ENCODE measurements at places on chromosomes 6 and 20. TPM values are rescaled to one million over a fixed set of nuclear protein-coding genes. Genes with fewer than 3 reads are reported as not detected.

The LAMA4 gene
- total RNA-seq = 127 TPM

The BPIFB4 gene
- not detected for total RNA-seq

The SRC gene
- total RNA-seq = 53.3 TPM

The RSPO3 gene
- 10.8 TPM for total RNA-seq

The MYLK2 gene
- total RNA-seq = 21.3 TPM

The IPCEF1 gene
- 8.8 TPM for total RNA-seq

The ZNF76 gene
- 34.0 TPM for total RNA-seq

The OR12D3 gene
- total RNA-seq = not detected

The DEFB125 gene
- total RNA-seq = not detected

The DSP gene
- total RNA-seq = 54.6 TPM

The PLCB1 gene
- 78.4 TPM for total RNA-seq

The MAS1 gene
- not detected for total RNA-seq

The RNF39 gene
- total RNA-seq = not detected

The CGAS gene
- 6.5 TPM for total RNA-seq

The PCSK2 gene
- 0.82 TPM for total RNA-seq

The SPATA2 gene
- 4.7 TPM for total RNA-seq

The SEMG1 gene
- total RNA-seq = not detected

The FKBP1A gene
- total RNA-seq = 125 TPM

The NOX3 gene
- 2.1 TPM for total RNA-seq

The BNIP5 gene
- total RNA-seq = 0.58 TPM

The GZF1 gene
- total RNA-seq = 33.0 TPM

The CDH22 gene
- total RNA-seq = 0.41 TPM

The SLX4IP gene
- 6.7 TPM for total RNA-seq

The ULBP2 gene
- total RNA-seq = 2.3 TPM

The HTR1E gene
- 0.93 TPM for total RNA-seq

The MUC21 gene
- not detected for total RNA-seq

The CLPSL1 gene
- not detected for total RNA-seq

The ENPP4 gene
- 16.8 TPM for total RNA-seq

The MUCL3 gene
- not detected for total RNA-seq

The FNDC11 gene
- total RNA-seq = 1.6 TPM

The RFX6 gene
- total RNA-seq = not detected

The SLC17A3 gene
- total RNA-seq = 0.12 TPM

The DYNLRB1 gene
- total RNA-seq = 72.3 TPM

The GSTA3 gene
- not detected for total RNA-seq

All from metanephros (tissue), 2 donors.